ENCODE measurements at places on chromosomes 12 and 14. TPM values are rescaled to one million over a fixed set of nuclear protein-coding genes. Genes with fewer than 3 reads are reported as not detected.

DNA sequence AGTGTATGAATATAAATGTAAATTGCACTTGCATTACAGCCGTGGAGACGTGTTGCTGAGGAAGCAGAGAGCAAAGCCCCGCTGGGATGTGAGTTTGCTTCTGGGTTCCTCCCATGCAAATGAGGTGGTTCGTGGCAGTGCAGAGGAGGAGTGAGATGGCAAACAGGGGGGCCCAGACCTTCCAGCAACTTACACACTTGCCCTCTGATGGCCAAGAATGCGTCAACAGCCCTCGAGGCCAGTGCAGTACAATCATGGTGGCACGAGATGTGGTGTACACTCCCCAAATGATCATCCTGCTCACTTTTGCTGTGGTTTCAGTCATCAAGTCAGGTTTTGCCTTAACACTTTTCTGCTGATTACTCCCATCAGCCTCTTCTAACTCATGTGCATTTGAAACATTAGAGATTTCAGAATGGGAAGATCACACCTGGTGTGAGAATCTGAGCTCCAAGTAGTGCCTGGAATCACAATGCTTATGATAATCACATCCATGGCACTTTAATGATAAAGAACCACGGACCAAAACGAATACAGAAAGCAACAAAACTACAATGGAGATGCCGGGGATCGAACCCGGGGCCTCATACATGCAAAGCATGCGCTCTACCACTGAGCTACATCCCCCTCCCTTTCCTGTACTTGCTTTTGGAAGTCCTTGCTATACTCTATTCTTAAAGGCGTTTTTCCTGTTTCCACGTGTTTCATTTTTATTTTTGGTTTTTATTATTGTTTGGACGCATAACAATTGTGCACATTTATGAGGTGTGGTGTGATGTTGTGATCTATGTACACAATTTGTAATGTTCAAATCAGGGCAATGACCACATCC, 7.0 kb upstream of the UBC start:
- DNase-seq, result peak; percentile 69

GRCh38 chr12:129873111-129873832, 30.6 kb downstream of the TMEM132D start:
- no peak for DNase-seq

- no peak for DNase-seq
Observed at GRCh38 chr14:35861204-35861868, 35.2 kb downstream of the BRMS1L start.

DNA sequence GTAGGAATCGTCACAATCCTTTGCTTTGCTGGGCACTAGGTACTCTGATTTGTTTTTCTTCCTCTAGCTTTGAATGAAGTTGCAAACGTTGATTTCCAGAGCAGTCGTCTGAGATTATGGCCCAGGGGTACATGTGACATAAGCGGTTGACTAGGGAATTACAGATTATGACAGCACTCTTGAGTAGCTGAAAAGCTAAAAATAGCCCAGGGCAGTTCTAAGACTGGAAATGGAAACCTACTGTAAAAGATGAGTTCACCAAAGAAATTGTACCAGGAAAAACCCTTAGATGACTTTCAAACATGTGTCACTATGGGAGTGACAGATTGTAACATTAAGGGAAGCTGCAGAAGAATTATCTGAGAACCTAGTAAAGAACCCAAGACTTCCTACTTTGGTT, 108.5 kb downstream of the ANO6 start:
- no peak for DNase-seq

DNA sequence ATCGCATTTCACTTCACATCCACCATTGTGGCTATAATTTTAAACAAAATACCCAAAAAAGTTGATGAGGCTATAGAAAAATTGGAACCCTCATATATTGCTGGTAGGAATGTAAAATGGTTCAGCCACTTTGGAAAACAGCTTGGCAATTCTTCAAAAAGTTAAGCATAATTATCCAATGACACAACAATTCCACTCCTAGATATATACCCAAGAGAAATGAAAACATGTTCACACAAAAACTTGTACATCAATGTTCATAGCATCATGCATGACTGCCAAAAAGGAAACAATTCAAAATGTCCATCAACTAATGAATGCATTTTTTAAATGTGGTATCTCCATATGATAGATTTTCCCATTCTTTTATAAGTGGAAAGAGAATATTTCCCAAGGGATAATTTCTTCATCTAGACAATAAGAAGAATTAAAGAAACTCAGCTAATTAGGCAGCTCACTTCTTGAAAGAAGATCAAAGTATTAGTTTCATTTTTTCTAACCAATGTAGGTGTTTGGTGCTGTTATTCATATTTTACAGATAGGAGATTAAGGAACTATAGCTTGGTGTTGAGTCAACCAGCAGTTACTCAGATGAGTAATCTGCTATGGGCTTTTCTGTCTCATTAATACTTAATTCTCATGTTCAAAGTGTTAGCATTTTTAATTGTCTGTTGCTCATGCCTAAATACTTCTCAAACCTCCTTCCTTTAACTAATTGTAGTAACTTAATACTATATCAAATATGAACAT, 32.8 kb downstream of the YEATS4 start:
- no peak for DNase-seq

GRCh38 chr12:94811611-94812010, 161.3 kb upstream of the TMCC3 start:
- no peak for DNase-seq

DNA sequence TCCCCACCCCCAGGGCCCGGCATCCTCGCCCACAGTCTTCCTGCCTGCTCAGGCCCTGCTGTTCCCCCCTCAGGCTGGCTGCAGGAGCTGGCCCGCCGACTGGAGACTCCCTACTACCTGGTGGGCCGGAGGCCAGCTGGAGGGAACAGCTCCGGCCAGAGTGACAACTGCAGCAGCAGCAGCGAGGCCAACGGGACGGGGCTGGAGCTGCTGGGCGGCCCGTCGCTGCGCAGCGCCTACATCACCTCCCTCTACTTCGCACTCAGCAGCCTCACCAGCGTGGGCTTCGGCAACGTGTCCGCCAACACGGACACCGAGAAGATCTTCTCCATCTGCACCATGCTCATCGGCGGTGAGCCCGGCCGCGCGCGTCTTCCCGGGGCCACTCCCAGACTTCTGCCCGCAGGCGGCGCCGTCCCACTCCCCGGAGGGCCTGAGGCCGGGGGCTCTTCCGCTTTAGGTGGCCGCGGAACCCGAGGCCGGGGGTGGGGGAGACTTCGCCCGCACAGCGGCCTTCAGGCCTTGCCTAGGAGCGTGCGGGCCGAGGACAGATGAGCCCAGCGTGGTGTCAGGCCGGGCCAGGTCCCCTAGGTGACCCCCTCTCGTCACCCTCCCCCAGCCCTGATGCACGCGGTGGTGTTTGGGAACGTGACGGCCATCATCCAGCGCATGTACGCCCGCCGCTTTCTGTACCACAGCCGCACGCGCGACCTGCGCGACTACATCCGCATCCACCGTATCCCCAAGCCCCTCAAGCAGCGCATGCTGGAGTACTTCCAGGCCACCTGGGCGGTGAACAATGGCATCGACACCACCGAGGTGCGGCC, 10.2 kb downstream of the KCNH3 start:
- no peak for DNase-seq

DNA sequence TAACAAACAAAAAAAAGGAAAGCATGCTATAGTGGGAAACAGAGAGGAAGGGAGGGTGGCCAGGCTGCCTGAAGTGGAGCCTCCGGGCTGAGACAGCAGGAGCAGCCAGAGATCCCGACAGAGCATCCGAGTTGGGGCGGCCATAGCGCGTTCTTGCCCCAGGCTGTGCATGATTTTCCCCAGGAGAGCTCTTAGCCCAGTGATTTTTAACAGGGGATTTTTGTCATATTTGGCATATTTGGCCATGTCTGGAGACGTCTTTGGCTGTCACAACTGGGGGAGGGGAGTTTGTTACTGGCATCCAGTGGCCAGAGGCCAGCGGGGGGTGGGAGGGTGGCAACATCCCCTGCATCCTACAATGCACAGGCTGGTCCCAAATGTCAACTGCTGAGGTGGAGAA, 23.6 kb downstream of the BDKRB1 start:
- DNase-seq, result no peak

DNA sequence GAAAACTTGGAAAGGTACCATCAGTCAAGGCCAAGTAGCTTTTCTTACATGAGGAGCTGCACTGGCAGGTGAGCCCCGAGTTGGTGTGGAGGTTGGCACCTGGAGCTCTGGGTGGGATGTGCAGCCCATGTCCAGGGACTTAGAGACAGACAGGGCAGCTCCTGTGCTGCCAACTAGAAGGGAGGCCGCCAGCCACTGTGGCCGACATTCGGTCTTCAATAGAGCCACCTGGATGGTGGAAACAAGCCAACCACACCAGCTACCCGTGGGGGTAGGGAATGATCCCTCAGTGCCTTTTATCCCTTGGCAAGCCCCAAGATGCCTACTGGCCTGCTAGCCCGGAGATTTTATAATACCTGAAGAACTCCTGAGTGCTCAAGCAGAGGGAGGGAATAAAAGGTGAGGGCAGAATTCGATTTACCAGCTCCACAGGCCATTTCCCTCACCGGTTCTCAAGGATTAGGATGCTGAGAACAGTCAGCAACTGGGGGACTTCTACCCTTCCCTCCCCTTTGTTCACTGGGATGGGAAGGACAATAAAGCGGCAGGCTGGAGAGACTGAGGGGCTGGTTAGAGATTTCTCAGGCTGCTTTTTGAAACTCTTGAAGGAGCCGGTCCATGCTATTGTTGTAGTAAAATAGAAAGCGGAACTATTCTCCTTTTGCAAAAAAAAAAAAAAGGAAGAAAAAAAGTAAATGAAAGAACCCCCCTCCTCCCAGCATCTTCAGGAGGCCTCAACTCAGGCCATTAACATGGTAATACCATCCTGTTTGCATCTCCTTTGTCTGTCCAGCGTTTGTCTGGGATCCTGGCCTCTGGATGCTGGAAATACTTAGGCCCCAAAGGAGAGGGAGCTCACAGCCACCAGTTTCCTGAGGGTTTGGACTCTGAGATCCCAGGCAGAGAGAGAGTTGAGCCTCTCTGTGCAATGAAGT, 321.6 kb downstream of the ZFP36L1 start:
- peak; percentile 11 for DNase-seq

GRCh38 chr14:92411941-92412340, 89.0 kb downstream of the SLC24A4 start:
- no peak for DNase-seq

- no peak for DNase-seq
Observed at GRCh38 chr12:93361151-93361919, 16.4 kb upstream of the NUDT4 start.

The GPR84 gene
- total RNA-seq, result not detected

The NUBPL gene
- 13.2 TPM for total RNA-seq

The NPFF gene
- total RNA-seq, result not detected

The KLHL33 gene
- total RNA-seq, result not detected

The KRT2 gene
- total RNA-seq, result not detected

The HOXC9 gene
- 6.3 TPM for total RNA-seq

The TAS2R42 gene
- total RNA-seq, result not detected

The SPSB2 gene
- 7.0 TPM for total RNA-seq

The TESPA1 gene
- not detected for total RNA-seq

All from neural crest cell (in vitro differentiated cells).